ENCODE measurements at places on chromosomes 5 and 9. TPM values are rescaled to one million over a fixed set of nuclear protein-coding genes. Genes with fewer than 3 reads are reported as not detected.

DNA sequence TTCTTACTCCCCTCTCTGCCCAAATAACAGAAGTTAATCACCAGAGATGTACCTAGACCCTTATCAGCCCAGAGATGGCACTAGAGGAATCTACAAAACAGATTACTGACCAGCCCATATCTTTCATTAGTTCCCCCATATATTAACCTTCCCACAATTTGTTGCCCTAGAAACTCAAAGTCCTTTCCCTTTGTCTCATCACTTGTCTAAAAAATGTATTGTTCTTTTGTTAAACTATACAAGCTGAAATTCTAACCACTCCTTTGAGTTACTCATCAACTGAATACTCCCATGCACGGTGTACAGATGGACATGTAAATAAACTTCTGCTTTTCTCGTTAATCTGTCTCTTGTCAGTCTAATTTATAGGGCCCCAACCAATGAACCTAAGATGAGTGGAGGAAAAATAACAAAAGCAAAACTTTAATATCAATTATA is 130.9 kb downstream of the CCDC192 start:
- no peaks in the 10 kb centered on the region for H3K36me3 ChIP-seq
- DNase-seq: no peak
- no peaks in the 10 kb centered on the region for H3K27me3 ChIP-seq
- H3K4me1 ChIP-seq: no peaks in the 10 kb centered on the region
- H3K27ac ChIP-seq: no peak overlapping the region

DNA sequence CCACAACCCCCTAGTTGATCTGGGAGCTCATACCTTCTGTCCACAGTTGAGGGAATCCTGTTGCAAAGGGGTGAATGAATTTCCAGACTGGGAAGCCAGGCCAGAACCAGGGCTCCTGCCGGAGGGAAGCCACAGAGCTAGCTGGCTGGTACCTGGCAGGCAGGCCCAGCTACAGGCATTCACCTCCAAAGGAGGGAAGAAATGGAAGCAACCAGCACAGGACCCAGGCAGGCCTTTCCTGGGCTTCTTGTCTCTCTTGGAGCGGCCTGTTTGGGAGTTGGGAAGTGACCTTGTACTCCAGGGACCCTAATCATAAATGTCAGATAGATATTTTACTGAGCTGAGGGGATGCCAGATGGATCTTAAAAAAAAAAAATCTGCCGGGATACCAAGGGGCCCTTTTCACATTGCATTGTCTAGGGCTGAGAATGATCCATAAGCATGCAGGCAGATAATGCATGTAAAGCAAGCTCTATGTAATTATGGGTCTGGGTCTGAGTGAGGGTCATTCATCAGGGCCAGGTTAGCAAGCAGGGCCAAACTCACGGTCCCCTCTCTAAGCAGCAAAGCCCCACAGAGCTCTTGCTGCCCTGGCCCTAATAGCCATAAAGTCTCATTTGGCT is 8.4 kb downstream of the NR2F1 start:
- no peak for DNase-seq
- H3K36me3 ChIP-seq: no peaks in the 10 kb centered on the region
- H3K27ac ChIP-seq: no peak overlapping the region
- H3K4me1 ChIP-seq: no peaks in the 10 kb centered on the region
- no peak overlapping the region for H3K4me3 ChIP-seq
- H3K27me3 ChIP-seq: peaks cover 35% of the 10 kb centered on the region

DNA sequence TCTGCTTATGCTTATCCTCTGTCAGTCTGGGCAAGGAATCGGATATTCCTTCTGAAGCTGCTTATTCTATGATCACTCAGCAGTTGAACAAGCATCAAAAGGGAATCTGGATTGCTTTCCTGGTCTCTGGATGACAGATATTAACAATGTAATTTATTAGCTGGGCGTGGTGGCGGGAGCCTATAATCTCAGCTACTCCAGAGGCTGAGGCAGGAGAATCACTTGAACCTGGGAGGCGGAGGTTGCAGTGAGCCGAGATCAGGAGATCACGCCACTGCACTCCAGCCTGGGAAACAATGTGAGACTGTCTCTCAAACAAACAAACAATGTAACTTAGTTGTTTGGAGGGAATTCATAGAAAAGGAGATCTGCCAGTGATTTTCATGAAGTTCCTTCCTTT is 45.4 kb downstream of the DMRT1 start:
- H3K4me3 ChIP-seq: no peak overlapping the region
- H3K4me1 ChIP-seq: no peaks in the 10 kb centered on the region
- H3K27me3 ChIP-seq: peaks cover 7% of the 10 kb centered on the region
- H3K27ac ChIP-seq: no peak overlapping the region
- H3K36me3 ChIP-seq: no peaks in the 10 kb centered on the region

GRCh38 chr5:165328846-165329245 is 1823.4 kb downstream of the MAT2B start:
- H3K27ac ChIP-seq: no peak overlapping the region
- H3K36me3 ChIP-seq: no peaks in the 10 kb centered on the region
- no peaks in the 10 kb centered on the region for H3K4me1 ChIP-seq
- H3K27me3 ChIP-seq: no peaks in the 10 kb centered on the region
- H3K4me3 ChIP-seq: no peak overlapping the region

GPX8 gene
- 0.20 TPM for total RNA-seq

DNA sequence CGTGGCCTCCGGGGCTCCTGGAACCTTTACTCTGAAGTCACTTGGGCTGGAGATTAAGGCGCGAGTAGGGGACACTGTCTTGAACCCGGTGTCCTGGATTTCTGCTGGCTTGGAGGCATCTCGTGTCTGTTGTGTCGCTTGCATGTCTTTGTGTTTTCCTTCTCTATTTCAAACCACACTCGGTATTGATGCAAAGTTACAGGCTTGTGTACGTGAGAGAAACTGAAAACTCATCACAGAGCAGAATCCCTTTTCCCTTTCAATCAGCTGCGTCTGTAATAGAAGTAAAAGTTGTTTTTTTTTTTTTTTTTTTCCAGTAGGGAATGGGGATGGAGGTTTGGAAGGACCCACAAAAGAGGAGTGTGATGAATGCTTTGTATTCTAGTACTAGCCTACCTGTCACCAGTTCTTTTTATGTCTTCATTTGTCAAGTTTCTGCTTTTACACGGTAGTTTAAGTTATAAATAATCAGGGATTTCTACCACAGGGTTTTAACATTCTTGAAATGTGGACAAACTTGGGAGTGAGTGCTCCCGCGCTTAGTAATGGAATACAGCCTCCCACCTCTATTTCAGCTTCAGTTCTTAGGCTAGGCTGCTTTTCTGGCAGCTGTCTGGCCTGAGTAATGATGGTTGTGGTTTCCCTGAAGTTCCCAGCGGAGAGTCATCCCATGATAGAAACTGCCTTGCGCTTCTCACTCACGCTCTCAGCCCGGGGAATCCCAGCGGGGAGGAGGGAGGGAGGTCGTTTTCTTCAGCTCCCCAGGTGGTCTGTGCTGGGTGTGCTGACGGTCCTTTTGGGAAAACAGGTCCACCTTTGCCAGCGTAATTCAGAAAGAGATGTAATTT is 763 bp downstream of the TJP2 start:
- H3K4me3 ChIP-seq: peak overlapping the region; percentile 54
- H3K27ac ChIP-seq: no peak overlapping the region
- no peak for DNase-seq

- no peak for DNase-seq
- no peaks in the 10 kb centered on the region for H3K27me3 ChIP-seq
- no peak overlapping the region for H3K4me3 ChIP-seq
- peaks cover 6% of the 10 kb centered on the region for H3K36me3 ChIP-seq
- H3K4me1 ChIP-seq: no peaks in the 10 kb centered on the region
These were observed 12.6 kb downstream of the CHMP5 start for GRCh38 chr9:33277484-33277883.

OBP2B gene
- total RNA-seq: not detected

DNA sequence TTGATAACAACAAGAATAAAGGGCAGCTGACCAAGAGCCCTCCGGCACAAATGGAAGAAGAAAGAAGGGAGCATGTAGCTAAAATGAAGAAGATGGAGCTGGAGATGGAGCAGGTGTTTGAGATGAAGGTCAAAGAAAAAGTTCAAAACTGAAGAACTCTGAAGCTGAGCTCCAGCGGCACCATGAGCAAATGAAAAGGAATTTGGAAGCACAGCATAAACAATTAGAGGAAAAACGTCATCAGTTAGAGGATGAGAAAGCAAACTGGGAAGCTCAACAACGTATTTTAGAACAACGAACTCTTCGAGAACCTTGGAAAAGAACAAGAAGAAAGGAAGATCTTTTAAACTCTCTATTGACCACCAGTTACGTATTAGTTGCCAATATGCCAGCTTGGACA is 100.9 kb downstream of the GABBR2 start:
- no peaks in the 10 kb centered on the region for H3K27me3 ChIP-seq
- no peaks in the 10 kb centered on the region for H3K4me1 ChIP-seq
- H3K4me3 ChIP-seq: no peak overlapping the region
- no peak overlapping the region for H3K27ac ChIP-seq

ITGA2 gene
- total RNA-seq: 0.16 TPM
